ENCODE measurements at places on chromosomes 16 and 17.

- DNase-seq = no peak
These were observed 21.1 kb downstream of the CACNG4 start for GRCh38 chr17:66985338-66986237.

DNA sequence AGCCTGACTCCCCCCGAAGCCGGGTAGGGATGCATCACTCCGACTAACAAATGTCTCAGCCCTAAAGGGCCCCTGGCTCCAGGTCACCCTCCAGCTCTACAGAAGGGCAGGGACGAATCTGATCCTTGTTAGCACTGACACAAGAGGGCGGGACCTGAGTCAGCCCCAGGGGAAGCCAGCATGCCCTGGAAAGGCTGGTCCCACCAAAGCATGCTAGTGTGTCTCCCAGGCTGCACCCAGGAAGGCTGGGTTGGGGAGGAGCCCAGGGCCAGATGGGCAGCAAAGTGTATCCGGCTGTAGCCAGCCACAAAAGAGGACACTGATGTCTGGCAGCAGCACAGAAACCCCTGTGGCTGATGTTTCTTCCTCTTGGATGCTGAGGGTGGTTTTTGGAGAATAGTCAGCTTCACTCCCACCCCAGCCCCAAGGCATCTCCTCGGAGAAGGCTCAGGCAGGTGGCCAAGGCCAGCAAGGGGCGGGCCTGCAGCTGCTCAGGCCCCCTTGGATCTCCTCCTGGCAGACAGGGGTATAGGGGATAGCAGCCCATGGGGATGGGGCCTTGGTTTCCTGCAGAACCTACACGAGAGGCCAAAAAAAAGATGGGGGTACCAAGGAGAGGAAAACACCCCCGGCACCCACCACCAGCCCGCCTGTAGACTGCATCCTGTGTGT lies 11.0 kb downstream of the NATD1 start:
- no peak for DNase-seq

GRCh38 chr16:50213939-50214519 lies 52.3 kb upstream of the ADCY7 start:
- DNase-seq = no peak

GRCh38 chr17:50428831-50429424 lies 2.9 kb downstream of the ACSF2 start:
- no peak for DNase-seq

DNA sequence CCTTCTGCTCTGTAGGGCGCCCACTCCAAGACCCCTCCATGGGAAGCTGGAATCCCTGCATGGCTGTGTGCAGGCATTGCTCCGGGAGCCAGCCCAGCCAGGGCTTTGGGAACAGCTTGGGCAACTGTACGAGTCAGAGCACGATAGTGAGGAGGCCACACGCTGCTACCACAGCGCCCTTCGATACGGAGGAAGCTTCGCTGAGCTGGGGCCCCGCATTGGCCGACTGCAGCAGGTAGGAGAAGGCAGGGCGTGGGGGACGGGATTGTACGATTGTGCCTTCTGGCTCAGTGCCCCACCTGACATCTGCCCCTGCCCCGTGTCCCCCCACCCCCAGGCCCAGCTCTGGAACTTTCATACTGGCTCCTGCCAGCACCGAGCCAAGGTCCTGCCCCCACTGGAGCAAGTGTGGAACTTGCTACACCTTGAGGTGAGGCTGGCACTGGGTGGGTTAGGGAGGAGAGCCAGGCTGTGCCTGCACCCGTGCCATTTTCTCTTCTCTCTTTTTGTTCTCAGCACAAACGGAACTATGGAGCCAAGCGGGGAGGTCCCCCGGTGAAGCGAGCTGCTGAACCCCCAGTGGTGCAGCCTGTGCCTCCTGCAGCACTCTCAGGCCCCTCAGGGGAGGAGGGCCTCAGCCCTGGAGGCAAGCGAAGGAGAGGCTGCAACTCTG lies 8.7 kb upstream of the TMEM88 start:
- no peak for DNase-seq

- no peak for DNase-seq
These were observed 23.0 kb downstream of the CES1 start for GRCh38 chr16:55809851-55810250.

DNA sequence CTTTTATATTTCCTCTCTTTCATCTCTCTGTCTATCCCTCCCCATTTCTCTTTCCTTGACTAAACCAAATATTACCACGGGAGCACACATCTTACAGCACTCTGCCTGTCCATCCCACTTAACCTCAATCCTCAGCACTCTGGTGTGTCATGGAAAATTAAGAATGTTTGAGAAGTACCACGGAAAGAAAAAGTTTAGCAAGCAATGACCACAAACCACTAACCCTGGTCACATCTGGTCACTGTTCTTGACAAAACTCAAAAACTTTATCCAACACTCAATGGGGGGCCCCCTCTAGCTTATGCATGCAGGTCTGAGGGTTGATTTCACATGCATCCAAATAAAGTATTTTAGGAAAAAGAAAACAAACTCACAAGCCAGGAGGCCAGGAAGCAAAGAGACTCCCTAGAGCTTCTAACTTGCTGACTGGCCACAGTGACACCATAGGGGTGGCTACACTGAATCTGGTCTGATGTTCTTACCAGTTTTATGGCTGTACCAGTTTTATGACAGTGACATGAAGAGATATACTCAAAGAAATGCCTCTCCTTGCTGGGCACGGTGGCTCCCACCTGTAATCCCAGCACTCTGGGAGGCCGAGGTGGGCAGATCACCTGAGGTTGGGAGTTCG lies 229.2 kb downstream of the STX8 start:
- DNase-seq = no peak

DNA sequence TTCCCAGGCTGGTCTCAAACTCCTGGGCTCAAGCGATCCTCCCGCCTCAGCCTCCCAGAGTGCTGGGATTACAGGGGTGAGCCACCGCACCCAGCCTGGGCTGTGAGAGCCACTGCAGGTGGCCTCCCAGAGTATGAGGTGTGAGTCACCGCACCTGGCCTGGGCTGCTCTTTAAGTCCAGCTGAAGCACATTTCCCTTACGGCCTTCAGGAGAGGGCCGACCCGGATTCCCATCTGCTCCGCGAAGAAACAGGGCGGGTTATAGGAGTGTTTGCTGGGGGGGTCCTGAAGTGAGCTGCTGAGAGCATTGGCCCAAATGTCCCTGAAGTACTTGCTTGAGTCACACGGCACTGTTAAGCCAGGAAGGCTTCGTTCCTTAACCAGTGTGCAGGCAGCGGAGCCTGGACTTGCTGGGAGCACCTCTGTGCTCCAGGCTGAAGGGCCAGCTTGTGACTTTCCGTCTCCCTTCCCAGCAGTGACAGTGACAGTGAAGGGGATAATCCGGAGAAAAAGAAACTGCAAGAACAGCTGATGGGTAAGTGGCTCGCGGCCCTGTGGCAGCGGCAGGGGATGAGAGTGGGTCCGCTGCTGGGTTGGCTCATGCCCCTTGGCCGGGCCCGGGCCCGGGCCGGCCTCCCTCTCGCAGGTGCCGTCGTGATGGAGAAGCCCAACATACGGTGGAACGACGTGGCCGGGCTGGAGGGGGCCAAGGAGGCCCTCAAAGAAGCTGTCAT lies 7.2 kb downstream of the VPS4A start:
- no peak for DNase-seq

DNA sequence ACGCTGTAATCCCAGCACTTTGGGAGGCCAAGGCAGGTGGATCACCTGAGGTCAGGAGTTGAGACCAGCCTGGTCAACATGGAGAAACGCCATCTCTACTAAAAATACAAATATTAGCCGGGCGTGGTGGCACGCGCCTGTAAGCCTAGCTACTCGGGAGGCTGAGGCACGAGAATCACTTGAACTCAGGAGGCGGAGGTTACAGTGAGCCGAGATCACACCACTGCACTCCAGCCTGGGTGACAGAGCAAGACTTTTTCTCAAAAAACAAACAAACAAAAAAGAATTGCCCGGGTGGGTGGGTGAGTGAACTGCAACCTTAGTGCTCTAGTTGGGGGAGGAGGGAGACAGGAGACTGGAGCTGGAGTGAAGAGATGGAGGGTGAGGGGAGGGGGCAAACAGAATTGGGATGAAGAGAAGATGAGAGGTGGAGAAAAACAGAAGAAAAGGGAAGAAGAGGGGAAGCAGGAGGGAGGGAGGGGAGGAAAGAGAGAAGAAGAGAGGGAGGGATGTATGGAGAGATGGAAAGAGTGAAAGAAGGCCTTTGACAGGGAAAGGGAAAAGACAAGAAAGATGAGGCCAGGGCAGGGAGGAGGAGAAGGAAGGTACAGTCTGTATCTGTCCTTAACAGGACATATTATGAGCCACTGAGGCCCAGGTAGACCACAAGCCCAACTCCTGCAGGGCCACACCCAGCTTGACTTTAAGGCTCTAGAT lies 5.5 kb upstream of the SRCIN1 start:
- DNase-seq = no peak

DNA sequence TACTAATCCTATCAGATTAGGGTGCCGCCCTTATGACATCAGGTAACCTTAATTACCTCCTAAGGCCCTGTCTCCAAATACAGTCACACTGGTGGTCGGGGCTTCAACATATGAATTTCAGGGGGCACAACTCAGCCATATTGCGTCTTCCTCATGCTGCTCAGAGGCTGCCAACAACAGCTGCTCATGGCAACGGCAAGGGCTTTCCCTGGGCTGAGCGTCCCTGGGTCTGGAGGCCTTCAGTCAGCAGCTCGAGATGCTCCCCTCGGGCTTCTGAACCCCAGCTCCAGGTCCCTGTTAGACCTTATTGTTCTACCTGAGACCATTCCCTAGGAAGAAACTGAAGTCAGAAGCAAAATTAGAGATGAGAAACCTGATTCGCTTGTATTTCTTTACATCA lies 157.2 kb downstream of the TMEM132E start:
- DNase-seq = no peak

DNA sequence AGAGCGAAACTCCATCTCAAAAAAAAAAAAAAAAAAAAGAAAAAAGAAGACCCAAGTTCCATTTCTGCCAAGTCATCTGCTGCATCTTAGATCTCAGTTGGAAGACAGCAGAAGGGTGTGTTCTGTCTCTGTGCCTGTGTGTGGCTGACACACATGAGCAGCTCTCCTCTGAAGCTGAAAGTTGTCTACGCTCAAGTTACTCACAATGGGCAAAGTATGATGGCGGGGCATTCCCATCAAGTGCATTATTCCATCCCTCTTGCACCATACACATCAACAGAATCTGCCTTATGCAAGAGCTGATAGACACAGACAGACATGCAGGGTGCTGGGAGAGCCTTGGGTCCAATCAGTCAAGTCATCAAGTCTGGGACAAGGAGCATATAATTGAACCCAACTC lies 402.2 kb downstream of the XYLT1 start:
- DNase-seq = no peak

- DNase-seq = no peak
These were observed 68.6 kb downstream of the SMPD3 start for GRCh38 chr16:68379472-68380347.

DNA sequence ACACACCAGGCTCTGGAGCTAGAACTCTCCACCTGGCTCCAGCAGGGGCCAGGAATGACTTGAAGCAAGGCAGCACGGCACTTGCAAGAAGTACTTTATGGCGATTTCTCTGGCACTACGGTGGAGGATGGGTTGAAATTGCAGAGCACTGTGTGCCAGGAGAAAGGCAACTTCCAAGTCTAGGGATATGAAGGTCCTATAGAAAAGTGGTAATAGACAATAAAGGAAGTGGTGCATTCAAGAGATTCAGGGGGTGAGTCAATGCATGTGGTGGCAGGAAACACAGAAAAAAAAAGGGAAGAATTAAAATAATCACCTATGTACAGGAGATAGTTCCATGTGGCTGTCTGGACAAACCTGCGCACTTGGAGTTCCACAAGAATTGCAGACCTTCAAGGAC lies 240.3 kb upstream of the DYNLRB2 start:
- no peak for DNase-seq

All from NCI-H526 treated with DMSO at 0.1 percent for 48 hours (cell line).